Fibroblast of skin of left biceps (primary cell): ENCODE measurements at places on chromosomes 5 and 9.

DNA sequence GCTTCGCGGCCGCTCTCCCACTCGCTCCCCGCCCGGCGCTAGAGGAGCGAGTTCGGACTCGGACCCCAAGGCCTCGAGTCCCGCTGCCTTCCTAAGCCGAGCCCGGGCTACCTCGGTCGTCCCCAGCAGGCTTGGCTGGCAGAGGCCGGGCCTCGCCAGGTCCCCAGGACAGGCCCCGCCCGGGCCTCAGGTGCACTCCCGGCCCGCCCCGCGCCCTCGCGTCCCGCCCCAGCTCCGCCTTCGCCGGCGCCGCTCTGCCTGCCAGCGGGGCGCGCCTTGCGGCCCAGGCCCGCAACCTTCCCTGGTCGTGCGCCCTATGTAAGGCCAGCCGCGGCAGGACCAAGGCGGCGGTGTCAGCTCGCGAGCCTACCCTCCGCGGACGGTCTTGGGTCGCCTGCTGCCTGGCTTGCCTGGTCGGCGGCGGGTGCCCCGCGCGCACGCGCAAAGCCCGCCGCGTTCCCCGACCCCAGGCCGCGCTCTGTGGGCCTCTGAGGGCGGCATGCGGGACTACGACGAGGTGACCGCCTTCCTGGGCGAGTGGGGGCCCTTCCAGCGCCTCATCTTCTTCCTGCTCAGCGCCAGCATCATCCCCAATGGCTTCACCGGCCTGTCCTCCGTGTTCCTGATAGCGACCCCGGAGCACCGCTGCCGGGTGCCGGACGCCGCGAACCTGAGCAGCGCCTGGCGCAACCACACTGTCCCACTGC is at the start of gene SLC22A5:
Gene SLC22A5, plus strand, starts transcription at position 237 of the 707 bp plus-strand sequence. Its CDS starts 263 bp downstream, at position 500.
- no peak for DNase-seq

- DNase-seq: no peak
These were observed 99.8 kb upstream of the SARDH start for GRCh38 chr9:133837627-133838597.

DNA sequence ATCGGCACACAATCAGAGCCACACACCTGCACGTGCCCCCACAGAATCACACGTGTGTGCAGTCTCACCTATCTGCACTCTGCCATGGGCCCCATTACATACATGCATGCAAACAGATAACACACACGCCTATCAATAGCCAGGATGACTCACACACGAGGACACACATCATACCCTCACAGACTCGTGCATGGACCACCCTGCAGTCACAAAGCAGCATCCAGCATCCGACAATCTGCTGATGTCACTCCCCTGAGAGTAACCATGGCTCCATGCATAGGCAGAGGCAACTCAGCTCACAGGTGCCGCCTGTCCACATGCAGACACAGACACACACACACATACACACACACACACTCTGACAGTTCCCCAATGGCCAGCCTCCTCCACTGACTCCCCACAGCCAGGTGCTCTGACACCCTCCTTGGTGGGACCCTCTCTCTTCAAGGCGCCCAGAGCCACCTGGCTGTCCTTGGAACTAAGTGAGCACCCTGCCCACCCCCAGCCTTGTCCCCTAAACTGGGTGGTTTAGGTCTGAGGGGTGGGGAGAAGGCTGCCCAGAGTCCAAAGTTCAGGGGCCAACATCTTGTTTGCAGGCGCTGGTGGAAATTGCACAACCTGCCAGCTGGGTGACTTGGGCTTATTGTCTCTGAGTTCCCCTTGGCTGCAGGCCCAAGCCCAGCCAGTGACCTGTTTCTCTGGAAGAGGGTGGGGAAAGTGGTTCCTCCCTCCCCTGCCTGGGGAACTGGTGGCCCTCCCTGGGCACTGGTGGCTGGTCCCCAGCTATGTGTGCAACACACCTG is 34.6 kb upstream of the NEK6 start:
- no peak for DNase-seq

GRCh38 chr9:129863059-129863690 is 27.9 kb downstream of the USP20 start:
- peak; percentile 55 for DNase-seq

DNA sequence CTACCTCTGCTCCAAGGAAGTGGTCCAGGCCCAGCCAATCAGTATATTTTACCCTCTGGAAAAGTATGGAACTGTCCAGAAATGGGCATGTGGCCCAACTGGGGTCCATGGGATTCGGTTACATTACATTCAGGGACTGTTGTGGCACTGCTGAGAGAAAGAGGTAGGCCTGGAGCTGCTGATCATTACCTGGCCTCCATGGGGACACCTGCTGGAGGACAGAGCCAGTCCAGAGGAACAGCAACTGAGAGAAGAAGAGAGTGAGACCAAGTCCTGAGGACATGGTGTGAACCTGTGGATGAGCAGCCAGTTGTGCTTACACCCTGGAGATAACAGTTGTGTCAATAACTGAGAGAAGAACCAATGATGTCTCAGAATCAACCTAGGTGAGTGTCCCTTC is 48.2 kb downstream of the HMHB1 start:
- DNase-seq: no peak

DNA sequence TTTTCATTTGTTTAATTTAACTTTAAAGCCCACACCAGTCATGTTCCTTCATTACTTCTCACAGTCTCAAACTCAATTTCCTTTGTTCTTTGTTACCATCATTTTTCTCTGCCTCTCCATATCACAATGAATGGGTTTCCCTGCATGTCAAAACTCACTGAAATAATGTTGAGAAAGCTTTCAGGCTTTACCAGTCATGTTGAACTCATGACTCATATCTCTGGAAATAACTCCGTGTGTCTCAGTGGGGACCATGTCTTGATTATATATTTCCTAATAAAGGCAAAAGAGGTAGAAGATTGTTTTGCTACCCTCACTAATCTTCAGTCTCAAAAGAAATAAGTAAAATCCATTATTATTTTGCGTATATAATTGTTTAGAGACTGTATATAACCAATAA is 231.2 kb downstream of the CHSY3 start:
- DNase-seq: peak; percentile 73

GRCh38 chr5:147689426-147689825 is 93.1 kb downstream of the JAKMIP2 start:
- DNase-seq: no peak

DNA sequence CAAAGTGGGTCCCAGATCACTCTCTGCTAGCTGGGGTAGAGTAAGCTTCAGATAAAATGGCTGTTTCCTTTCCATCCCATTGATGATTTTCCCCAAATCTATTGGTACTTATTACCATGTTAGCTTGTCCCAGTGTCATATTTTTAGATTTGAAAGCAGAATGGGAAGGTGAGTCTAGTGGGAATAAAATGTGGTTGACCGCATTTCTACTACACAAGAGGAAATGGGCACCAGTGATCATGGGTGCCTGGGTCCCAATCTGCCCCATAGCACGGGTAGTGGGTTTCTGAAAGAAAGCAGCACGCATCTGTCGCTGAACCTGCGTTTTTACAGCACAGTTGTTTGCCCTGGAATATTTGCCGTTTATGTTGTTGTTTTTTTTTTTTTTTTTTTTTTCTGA is 20.1 kb downstream of the DAPK1 start:
- DNase-seq: no peak

- DNase-seq: no peak
These were observed 9.5 kb downstream of the SPAAR start for GRCh38 chr9:35918780-35919179.

GRCh38 chr9:108360304-108360703 is 495.5 kb downstream of the ACTL7B start:
- DNase-seq: no peak

DNA sequence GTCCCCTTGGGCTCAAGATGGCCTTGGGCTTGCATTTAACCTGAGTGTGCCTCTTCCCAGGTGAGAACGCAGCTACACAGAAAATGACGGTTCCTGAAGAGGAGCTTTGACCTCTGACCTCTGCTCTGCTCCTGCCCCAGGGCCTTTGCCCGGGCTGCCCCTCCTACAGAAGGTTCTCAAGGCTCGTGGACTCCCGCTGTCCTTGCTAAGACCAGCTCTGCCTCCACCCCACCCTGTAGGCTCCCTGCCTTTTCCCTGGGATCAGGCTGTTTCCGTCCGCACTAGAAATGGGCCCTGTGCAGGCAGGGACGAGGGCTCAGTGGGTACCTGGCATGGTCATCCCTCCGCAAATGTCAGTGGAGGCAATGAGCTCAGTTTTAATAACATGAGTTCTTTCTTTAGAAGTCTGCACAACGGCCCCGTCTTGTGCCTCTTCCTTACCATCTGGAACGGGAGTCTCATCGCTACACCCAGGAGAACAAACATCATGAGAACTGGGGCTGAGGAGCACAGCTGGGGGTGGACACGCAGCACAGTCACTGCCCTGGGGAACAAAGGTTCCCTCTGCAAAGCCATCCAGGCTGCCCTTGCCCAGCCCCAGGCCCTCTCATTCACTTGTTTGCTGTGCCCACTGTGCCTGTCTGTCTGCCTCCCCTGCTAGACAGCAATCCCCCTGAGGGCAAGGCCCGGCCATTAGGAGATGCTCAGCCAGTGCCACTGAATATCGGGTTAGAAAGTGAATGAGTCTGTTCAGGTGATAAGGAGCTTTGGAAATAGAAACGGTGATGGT is 26.7 kb upstream of the LPCAT1 start:
- DNase-seq: no peak

- no peak for DNase-seq
These were observed 616 bp downstream of the RNF130 start for GRCh38 chr5:180070756-180071530.

DNA sequence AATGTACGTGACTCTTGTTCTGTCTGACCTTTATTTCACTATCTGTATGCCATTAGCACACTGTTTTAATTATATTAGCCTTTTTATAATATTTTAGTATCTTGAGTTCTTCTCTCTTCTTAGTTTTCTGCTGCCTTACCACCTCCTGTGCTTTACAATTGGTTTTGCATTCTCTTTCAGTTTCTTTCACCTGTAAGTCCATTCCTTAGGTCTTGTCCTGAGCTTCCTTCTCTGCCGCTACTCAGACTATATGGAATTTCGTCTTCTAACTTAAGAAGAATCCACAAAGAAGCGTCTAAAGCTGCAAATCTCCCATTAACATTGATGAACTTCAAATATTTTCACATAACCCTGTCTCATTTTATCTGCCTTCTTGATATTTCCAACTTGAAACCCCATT is 642.9 kb downstream of the MAT2B start:
- DNase-seq: no peak

- no peak for DNase-seq
These were observed 183.5 kb upstream of the ACO1 start for GRCh38 chr9:32200896-32201295.

DNA sequence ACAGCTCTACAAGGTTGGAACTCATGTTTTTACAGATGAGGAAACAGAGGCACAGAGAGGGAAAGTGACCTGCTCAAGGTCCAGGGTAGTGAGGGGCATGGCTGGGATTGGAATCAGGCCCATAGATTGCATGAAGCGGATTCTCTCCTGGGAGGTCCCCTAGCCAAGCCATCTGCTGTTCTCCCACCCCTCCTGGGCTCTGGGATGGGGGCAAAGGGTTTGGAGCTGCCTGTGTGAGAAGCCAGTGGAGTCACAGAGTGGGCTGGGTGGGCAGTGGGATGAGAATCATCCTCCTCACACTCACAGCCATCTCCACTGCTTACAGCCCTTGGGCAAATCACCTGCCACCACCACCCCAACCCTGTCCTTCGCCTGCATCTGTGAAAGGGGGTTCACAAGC is 38.6 kb upstream of the PSD2 start:
- no peak for DNase-seq

DNA sequence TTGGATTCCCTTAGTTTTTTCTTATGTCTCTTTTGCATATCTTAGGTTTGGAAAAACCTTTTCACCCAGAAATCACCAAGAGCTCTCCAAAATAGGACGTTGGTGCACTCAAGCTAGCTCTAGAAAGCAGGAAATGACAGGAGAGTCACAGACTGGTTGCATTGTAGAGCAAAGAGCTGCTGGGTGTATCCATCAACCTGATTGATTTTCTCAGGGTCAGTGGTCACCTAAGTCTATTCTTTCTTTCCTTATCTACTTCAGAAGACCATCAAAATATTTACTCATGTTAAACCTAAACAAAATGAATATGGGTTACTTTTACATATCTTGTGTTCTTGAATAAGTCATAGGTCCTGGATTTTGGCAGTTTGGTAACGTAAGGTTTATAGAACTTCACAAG is 14.9 kb downstream of the SLC26A2 start:
- no peak for DNase-seq

GRCh38 chr5:12217039-12217438 is 312.8 kb upstream of the CTNND2 start:
- no peak for DNase-seq

GRCh38 chr5:98755406-98755805 is 18.1 kb upstream of the RGMB start:
- no peak for DNase-seq
